ENCODE measurements at places on chromosomes 2 and 18.

DNA sequence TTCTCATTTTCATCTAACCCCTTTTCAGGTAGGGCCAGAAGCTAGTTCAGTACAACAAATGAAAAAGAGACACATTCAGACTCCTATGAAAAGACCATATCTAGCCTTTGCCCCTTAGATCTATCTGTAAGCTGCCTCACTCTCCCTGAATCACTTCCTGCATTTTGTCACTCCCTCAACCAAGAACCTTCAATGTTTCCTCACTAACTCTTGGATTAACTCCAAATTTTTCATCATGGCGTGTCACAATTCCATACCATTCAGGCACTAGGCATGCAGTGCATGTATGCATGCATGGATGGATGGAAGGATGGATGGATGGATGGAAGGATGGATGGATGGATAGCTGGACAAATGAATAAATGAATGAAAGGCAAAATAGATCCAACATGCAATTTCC, 356.9 kb downstream of the TNS1 start:
- DNase-seq: no peak

DNA sequence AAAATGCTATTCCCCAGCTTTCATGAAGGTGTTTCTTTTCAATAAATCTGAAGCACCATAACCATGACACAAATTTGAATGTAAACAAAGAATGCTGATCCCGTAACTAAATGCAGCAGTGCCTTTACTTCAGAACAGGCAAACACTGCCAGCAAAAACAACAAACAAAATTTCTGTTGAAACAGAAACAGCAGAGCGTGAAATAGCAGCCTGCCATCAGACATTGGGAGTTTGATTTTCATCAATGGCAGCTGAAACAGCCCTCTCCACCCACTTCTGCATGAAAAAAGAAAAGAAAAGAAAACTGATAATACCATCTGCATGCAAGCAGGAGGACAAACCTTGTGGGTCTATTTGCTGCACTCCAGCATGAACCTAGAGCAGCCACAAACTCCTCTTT, 128.3 kb downstream of the CDH2 start:
- DNase-seq: no peak

DNA sequence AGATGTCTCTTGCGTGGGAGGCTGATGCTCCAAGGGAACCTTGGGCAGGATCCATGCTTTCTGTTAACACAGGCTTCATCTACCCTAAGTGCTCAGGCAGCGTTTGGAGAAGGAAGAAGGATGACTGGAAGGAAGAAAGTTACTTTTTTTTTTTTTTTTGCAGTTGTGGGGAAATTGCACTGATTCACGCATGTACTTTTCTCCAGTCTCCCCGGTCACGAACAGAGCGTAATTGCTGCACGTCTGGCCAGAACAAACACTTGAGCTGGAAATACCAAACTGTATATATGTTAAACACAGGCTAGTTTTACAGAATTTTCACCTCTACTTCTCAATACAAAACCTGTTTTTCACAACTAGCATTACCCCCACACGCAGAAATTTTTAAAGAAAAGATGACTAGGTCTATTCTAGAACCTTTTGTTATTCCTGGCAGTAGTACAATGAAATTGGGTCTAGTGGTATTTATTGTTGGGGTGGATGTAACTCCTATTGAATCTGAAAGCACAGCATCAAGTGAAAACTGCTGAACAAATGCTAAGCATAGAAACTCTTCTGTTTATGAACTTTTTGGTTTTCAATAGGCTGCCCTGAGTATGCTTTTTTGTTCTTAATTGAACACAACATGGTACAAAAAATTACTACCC, 9.3 kb upstream of the SCYGR5 start:
- DNase-seq: no peak

DNA sequence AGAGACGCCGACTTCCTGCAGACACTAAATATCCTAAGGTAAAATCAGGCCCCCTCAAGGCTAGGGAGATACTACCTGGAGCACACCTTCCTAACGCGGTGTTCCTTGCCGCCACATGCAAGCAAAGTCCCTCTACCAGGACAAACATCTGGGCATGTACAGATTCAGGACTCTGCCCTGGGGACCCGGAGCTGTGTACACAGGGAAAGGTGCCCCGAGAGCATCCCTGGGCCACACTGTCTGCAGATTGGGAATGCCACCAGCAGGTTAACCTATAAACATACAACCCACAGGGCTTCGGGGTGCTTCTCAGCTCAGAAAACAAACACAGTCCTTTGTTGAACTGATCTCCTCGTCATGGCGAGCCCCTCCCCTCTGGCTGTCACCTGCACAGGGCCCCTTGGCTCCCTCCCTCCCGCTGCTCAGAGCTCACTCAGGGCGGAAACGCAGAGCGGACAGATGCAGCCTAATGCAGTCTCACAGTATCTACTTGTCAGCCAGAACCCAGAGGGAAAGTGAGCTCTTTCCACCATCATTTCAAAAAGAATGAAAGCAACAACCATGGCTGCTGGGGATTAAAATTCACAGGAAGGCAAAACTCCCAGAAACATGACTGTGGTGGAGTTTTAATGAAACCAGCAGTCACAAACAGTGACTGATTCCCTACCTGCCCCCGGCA, 218.8 kb downstream of the HDAC4 start:
- DNase-seq: no peak

DNA sequence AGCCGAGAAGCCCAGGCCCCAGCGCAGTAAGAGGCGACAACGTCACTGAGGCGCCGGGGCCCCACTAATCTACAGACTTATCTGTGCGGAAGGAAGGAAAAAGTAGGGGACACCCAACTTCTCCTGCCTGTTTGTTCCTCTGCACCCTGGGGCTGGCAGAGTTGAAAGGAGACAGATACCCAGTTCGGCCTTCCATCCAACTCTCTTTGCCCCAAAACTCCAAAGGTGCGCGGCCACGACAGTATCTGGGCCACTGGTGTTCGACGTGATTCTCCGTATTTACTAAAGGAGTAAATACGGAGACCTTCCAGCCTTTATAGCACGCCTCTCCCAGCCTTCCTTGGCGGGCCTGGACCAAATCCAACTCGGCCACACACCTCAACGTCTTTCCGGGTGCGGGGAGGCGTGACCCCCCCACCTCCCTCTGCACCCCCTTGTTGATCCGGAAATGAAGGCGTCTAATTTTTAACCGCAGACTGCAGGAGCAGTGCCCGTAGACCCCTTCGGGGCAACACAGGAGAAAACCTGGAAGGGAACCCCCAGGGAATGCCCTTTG, 1.6 kb downstream of the SMAD7 start:
- no peak for DNase-seq

GRCh38 chr2:84894758-84895520, 10.5 kb upstream of the TMSB10 start:
- no peak for DNase-seq

GRCh38 chr2:45459860-45460259, 151.2 kb downstream of the SRBD1 start:
- no peak for DNase-seq

GRCh38 chr2:118729760-118730159, 117.7 kb downstream of the EN1 start:
- no peak for DNase-seq
